ENCODE measurements at places on chromosomes 6 and 20.

GRCh38 chr20:19419396-19419795 is 207.0 kb downstream of the SLC24A3 start:
- DNase-seq, result no peak

DNA sequence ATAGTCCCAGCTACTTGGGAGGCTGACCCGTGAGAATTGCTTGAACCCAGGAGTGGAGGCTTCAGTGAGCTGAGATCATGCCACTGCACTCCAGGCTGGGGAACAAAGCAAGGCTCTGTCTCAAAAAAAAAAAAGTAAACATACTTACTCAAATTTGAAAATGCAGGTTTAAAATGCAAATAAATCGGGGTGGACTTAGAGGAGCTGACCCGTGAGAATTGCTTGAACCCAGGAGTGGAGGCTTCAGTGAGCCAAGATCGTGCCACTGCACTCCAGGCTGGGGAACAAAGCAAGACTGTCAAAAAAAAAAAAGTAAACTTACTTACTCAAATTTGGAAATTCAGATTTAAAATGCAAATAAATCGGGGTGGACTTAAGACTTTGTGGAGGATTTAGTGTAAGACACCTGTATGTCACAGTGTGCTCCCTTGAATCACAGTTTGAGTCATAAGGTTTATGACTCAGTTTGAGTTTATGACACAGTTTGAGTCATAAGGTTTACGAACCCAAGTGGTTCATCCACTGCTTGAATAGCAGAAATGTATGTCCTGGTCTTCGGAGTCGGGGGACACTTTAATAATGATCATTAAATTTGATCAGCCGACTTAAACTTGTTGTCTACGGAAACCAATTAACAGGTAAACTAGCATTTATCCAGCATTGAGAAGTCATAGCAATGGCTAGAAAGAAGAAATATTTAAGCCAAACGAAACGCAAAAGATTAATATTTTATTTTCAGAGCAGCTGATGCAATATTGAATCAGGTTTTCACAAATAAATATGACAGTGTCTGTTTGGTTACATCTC is 6.8 kb upstream of the MRPS10 start:
- no peak for DNase-seq

GRCh38 chr20:55701467-55701866 is 303.9 kb downstream of the CBLN4 start:
- no peak for DNase-seq

GRCh38 chr6:127391094-127391953 is 47.9 kb upstream of the ECHDC1 start:
- DNase-seq, result no peak

DNA sequence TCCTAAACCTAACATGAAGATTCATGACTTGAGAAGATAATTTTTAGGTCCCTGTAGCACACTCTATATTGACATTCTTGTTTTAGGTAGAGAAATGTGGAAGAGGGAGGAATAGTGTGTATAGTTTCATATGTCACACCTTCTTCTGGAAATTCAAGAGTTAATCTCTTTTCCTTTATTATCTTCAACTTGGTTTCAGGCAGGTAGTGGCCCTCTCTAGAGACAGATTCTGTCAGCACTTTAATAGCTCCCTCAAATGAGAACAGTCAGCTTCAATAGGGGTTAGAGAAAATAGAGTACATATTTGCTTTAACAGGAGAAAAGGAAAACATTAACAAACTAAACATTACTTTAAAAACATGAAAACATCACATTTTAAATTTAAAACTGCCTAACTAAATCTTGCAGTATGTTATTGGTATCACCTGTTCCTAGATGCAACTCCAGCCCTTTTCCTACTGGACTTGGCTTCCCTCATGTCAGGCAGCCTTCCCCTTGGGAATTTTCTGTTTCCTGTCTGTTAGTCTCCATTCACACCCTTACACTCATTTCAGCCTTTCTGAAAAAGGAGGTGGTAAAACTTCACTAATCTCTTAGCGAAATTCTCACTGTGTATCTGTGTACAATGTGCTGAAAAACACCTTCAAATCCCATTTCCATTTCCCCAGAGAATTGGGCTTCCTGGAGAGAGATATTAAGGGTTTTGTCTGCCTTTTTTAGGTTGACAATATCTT is 192.3 kb upstream of the RNF217 start:
- DNase-seq, result no peak
